Hematopoietic multipotent progenitor cell treated with erythropoietin and hydrocortisone succinate and interleukin-3 and kit ligand, for 15 days (in vitro differentiated cells): ENCODE measurements at places on chromosomes 11 and 22.

DNA sequence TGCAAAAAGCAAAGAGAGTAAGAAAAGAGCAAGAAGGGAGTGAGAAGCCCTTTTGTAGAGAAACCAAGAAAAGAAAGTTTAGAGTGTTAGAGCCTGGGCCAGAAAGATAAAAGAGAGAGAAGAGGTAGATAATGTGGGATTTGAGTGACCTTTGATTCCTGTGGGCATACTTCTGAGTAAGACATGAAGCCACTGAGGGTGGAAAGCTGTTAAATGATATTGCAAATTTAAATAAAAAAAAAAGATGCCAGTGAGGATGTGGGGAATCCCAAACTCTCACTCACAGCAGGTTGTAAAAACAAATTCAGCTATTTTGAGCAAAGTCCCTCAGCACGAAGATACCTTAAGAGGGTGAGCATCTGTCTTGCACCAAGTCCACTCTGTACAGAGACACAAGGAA lies 59.4 kb upstream of the TOP3B start:
- no peak for DNase-seq

DNA sequence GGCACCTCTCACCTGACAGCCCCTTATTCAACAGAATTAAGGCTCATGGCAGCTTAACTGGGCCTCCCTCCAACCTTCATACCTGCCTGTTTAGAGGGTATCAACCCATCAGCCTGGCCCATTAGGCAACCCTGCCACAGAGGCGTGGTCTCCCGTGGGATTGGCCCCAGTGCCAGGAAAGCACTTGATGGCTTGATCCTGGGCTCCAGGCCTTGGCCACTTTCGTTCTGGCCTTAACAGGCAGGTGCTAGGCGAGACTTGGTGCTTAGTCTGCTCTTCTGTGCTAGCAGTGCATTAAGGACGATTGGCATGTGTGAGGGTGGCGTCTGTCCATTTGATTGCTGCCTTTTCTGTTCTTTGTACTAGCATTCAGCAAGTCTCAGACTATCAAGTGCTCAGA lies 75.2 kb downstream of the CABIN1 start:
- DNase-seq: no peak

GRCh38 chr11:824292-824880 lies 3.3 kb upstream of the CRACR2B start:
- DNase-seq: no peak

GRCh38 chr11:41256041-41256440 lies 203.4 kb downstream of the LRRC4C start:
- no peak for DNase-seq

DNA sequence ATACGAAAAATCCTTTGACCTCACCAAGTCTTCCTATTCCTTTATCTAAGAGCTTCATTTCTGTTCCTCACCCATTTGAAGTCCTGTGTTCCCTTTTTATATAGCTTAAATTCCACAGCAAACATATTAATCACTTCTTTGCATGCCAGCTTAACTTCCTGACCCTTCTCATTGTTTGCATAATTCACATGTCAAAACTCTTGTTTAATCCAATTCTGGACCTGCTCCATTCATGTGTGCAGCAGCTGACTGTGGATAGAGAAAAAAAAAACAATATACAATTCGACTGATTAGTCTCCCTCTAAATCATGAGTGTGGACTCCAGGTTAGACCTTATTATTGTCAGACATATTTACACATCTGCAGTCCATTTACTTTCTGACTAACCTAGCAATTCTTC lies 991.2 kb upstream of the TENM4 start:
- DNase-seq: no peak

- no peak for DNase-seq
Observed at GRCh38 chr22:28141614-28142013, 222.6 kb upstream of the PITPNB start.

DNA sequence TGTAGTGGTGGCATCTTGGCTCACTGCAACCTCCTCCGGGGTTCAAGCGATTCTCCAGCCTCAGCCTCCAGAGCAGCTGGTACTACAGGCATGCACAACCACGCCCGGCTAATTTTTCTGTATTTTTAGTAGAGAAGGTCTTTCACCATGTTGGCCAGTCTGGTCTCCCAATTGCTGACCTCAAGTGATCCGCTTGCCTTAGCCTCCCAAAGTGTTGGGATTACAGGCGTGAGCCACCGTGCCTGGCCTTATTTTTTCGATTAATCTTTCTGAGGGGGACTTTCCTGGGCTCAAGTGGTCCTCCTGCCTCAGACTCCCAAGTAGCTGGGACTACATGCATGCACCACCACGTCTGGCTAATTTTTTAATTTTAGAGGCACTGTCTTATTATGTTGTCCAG lies 5.6 kb downstream of the SNU13 start:
- no peak for DNase-seq

GRCh38 chr22:47367107-47367690 lies 604.7 kb downstream of the TBC1D22A start:
- no peak for DNase-seq

- DNase-seq: no peak
Observed at GRCh38 chr22:29479417-29480261, at the start of gene NEFH. Gene NEFH (plus strand): TSS chr22:29480218. CDS start chr22:29480263, 45 bp downstream.

DNA sequence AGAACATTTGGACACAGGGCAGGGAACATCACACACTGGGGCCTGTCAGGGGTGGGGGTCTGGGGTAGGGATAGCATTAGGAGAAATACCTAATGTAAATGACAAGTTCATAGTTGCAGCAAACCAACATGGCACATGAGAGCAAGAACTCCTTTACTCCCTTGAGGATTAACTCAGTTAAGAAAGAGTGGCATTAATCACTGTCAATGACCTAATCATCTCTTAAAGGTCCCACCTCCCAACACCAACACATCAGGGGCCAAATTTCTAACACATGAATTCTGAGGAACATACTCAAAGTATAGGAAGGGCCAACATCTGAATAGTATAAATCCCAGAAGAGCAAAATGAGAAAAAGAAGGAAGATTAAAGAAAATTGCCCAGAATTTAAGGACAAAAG lies 272.9 kb downstream of the SWAP70 start:
- no peak for DNase-seq

DNA sequence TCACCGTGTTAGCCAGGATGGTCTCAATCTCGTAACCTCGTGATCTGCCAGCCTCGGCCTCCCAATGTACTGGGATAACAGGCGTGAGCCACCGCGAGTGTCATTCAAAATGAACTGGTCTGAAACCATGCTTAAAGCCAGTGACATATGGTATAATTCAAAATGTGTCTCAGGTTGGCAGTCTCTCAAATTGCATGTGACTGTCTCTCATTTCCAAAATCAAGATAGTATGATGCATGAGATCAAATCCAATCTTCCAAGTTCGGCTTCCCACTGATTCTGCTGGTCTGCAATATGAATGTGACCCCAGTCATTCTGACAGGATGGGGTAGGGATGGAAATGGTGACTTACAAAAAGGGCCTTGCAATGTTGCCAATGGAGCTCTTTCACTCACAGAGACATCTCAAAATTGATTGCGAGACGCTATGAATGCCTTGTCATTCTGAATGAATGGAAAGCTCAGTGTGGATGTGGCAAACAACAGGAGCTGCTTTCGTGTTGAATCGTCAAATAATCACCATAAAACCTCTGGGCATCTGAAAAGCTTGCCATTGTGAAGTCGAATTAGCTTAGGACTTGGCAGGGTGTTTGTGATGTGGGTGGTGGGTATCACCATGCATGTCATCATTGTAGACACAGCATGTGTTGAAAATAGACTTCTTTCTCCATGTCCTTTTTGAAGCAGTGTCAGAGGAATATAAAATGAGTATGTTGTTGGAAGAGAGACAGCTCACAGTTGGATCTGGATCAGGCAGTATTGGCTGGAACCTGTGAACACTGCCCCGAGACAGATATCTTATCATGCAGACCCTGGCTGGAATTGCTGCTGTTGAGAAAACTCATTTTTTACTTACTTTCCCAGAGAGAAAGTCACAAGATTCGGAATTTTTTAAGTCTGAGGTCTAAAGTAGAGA lies 12.2 kb downstream of the SLN start:
- no peak for DNase-seq

- DNase-seq: no peak
Observed at GRCh38 chr11:16169541-16169940, 186.8 kb downstream of the SOX6 start.

- no peak for DNase-seq
Observed at GRCh38 chr22:38733724-38734381, 21.9 kb downstream of the SUN2 start.

DNA sequence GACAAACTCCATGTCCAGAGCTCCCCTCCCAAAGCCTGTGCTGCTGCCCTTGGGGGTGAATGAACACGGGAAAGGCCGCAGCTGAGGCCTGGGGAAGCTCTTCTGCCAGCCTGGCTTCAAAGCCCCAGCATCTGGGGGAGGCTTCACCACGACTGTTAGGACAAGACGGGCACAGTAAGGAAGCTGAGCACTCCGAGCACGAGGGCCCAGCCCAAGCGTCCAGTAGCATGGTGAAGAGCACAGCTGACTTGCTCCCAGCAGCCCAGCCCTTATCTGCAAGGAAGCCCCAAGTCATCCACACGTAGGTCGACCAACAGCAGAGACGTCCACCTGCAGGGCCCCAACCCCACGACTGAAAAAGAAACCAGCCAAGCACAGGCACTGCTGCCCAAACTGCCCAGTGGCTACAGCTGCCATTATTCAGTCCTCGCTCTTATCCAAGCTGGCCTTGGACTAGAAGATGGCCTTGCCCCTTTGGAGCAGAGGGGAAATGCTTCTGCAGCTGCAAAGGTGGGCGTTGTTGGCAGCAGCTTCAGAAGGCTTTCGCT lies 62.5 kb downstream of the SHANK2 start:
- DNase-seq: no peak

GRCh38 chr22:36765131-36765942 lies 10.6 kb downstream of the IFT27 start:
- no peak for DNase-seq

- DNase-seq: no peak
Observed at GRCh38 chr11:76786441-76787014, 3.4 kb downstream of the TSKU start.

GRCh38 chr11:1252371-1253102 lies 29.7 kb downstream of the MUC5B start:
- DNase-seq: no peak

GRCh38 chr11:89381094-89381493 lies 110.1 kb downstream of the NOX4 start:
- DNase-seq: no peak

- no peak for DNase-seq
Observed at GRCh38 chr11:11611381-11611780, 10.4 kb downstream of the GALNT18 start.

GRCh38 chr11:88448131-88448670 lies 110.7 kb upstream of the CTSC start:
- no peak for DNase-seq

- DNase-seq: no peak
Observed at GRCh38 chr22:28826921-28827320, 26.6 kb upstream of the XBP1 start.

GRCh38 chr11:95337175-95337957 lies 106.4 kb upstream of the SESN3 start:
- no peak for DNase-seq

- DNase-seq: no peak
Observed at GRCh38 chr22:26674211-26675190, 17.1 kb downstream of the MIAT start.

GRCh38 chr11:78514922-78515502 lies 59.7 kb downstream of the NARS2 start:
- no peak for DNase-seq

GRCh38 chr11:47950396-47950795 lies 30.0 kb upstream of the PTPRJ start:
- no peak for DNase-seq
